Stimulated activated CD4-positive, alpha-beta T cell treated with anti-CD3 and anti-CD28 coated beads, Interleukin-15, amount 100 ng/mL, for 48 hours (primary cell): ENCODE measurements at places on chromosomes 12 and 14.

DNA sequence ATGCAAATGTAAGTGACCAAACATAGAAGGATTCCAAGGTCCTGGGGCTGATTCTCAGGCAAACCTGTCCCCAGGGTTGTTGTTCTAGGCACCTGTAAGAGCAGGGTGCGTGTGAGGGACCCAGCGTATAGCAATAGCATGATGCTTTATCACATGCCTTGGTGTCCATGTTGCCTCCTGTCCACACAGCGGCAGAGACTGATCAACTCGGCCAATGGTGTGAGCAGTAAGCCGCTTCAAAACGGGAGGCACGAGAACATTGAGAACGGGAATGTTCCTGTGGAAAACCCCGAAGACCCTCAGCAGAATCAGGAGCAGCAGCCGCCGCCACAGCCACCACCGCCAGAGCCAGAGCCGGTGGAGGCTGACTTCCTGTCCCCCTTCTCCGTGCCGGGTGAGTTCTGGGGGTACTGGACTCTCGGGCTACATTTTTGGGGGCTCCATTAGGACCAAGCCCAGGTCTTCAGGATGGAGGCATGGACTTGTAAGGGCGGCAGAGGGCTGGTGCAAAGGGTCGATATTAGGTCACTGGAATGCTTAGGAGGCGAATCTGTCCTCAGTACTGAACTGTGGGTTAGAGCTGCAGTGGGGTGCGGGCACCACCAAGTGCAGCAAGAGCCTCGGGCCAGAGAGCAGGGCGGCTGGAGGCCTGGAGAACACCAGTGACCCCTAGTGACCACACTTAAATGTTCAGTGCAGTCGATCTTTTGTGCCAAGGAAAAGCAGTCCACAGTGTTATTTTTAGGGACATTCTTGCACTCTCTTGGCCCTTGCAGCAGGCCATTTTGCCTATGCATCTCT lies 57.2 kb upstream of the RIN3 start:
- no peak for DNase-seq

DNA sequence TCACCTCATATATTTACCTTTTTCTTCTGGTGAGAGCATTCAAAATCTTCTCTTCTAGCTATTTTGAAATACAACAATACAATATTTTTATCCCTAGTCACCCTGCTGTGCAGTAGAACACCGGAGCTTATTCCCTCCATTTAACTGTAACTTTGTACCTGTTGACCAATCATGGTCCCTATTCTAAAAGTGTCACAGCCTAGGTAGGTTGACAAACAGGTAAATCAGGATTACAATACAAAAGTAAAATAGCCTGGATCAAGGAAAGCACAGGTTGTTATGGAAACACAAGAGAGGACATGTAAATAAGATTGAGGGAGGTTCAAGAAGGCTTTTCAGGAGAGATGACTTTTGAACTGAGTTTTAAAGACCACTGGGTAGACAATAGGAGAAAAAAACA lies 670.9 kb downstream of the DIO2 start:
- DNase-seq, result no peak

- no peak for DNase-seq
Measured at GRCh38 chr12:112182499-112182898, 57.1 kb downstream of the TRAFD1 start.

- no peak for DNase-seq
Measured at GRCh38 chr14:96626121-96626768, 124.1 kb downstream of the PAPOLA start.

GRCh38 chr12:68310370-68310769 lies 21.8 kb downstream of the MDM1 start:
- DNase-seq, result no peak

GRCh38 chr12:70842136-70842535 lies 78.4 kb downstream of the PTPRR start:
- DNase-seq, result no peak

DNA sequence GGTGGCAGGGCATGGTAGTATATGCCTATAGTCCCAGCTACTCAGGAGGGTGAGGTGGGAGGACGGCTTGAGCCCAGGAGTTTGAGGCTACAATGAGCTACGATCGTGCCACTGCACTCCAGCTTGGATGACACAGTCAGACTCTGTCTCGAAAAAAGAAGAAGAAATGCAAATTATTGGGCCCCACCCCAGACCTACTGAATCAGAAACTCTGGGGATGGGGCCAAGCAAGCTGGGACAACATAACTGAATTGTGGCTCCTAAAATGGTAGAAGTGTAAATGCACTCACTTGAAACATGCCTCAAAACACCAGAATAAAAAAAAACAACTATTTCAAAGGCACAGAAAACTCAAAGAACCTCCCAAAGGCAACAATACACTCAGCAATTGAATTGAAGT lies 37.0 kb downstream of the CIT start:
- DNase-seq, result no peak

DNA sequence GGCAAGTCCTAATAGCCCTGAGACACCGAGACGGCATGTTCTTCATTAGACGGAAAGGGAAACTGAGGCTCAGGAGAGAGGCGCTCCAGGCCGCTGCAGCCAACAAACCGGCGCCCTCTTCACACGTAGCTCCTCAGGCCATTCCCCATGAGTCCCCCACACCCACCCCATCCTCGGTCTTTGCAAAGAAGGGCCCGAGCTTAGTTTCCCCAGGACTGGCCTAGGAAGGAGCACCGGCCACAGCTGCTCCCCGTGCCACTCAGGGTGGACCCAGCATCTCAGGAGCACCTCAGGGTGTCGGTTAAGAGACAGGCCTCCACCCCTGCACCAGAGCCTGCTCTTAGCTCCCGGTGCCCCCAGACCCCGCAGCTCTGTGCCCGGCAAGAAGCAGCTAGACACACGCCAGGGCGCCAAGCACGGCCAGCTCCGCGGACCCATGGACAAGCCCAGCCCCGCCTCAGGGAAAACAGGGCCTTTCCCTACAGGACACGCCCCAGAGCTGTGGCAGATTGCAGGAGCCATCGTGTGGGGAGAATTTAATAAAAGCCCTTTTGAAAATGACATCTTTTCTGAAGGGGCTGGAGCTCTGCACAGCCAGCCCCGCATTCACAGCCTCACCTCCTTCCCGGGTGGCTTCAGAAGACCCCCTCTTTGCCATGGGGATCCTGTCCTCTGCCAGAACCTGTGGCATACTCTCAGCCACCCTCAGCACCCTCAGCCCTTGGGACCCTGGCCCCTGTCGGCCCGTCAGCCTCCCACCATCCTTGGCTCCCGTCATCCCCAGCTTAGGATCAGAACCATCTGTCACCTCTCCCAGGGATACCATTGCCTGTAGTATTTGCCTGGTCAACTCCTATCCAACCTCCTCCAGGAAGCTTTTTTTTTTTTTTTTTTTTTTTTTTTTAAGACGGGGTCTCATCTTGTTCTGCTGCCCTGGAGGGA lies 59.7 kb downstream of the LGMN start:
- no peak for DNase-seq
